ENCODE measurements at places on chromosomes 5 and 9.

- DNase-seq: peak; percentile 92
These were observed 59.1 kb downstream of the TNFSF15 start for GRCh38 chr9:114746591-114747346.

DNA sequence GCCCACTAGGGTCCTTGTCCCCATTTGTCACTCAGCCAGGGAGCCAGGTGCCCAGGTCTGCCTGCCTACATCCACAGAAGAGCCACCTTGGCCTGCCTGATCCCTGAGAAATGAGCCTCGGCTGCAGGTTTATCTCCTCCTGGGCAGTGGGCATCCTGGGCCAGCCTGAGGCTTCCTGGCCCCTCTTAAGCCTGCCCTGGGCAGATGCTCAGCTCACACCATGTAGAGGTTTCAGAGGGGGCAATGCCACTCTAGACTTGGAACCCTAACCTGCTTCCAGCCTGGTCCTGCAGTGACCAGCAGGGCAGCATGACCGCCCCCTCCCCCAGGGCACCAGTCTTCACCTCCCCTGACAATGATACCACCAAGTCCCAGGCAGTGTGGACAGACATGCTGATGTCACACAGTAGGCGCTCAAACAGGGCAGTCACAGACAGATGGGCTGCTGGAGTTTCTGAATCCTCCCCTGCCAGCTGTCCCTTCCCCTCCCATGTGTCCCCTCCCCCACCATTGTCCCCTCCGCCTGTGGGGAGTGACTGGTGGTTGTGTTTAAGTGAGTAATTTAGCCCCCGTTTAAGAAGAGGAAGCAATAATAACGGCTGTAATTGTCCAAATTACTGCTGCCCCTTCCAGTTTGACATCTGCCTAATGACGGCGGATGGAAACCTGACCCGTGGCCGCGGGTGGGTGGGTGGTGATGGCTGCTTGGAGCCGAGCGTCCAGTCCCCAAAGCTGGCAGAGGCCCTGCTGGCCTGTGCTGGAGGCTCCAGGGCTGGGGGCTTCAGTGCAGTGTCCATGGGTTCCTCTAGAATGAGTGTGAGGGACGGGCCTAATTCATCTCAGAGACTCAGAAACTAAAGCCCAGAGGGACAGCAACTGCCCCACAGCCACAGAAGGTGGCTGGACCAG lies 147.7 kb downstream of the BARX1 start:
- DNase-seq: no peak

GRCh38 chr5:129125819-129126218 lies 31.3 kb downstream of the ISOC1 start:
- no peak for DNase-seq

DNA sequence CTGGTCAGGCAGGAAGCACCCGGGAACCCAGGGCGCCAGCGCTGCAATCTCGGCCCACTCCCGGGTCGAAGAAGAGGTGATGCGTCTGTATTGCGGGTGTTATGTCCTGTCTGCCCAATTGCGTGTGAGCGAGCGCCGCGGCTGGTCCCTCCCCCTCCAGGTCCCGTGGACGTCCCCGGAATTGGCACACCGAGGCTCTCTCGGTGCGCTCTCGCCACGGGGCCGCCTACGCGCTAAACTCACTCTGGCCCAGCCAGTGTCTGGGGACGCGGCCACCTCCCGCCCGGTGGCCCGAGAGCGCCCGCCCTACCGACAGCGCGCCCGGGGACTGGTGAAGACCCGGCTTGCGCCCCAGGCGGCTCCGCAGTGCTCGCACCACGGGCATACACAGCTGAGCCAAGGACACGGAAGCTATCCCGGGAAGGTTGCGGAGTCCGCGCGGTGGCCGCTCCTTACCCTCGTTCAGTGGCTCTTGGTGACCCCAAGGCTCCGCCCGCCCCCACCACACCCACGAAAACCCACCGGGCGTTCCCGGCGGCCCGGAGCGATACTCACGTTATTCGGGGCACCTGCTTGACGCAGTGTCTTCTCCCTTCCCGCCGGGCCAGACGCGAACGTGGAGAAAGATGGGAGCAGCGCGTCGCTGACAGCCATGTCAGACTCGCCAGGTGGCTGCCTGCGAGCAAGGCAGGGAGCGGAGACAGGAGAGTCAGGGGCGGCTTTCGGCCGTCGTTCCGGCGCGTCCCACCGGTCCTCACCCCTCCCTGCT lies 1.0 kb downstream of the KLF4 start:
- DNase-seq: peak; percentile 83

DNA sequence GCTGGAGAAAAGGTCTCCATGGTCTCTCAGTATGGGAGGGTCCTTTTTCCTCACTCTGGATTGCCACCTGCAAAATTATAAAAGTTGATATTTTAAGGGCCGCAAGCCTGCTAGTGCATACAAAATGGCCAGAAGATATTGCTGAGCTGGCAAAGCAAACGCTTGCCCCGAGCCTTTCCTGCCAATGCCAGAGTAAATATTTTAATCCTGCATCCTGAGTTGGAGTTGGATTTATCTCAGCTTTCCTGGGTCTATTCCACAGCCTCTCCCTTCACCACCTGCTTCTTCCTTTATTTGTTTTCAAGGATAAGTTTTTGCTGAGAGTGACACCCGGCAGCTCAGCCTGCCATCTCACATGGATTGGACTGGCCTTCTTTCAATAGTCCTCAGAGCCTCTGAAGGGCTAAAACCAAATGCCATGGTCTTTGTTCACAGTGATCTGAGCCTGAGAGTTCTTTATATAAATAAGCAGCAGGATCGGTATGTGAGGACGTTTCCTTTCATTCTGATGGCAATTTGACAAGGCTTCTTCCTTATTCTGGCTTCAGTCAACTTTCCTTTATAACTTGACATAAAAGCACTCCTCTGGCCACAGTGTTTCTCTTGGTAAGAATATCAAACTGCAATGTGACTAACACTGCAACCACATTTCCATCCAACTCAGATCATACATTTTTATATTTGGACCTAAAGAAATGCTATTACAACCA lies 170.1 kb downstream of the ADAMTS12 start:
- peak; percentile 80 for DNase-seq

DNA sequence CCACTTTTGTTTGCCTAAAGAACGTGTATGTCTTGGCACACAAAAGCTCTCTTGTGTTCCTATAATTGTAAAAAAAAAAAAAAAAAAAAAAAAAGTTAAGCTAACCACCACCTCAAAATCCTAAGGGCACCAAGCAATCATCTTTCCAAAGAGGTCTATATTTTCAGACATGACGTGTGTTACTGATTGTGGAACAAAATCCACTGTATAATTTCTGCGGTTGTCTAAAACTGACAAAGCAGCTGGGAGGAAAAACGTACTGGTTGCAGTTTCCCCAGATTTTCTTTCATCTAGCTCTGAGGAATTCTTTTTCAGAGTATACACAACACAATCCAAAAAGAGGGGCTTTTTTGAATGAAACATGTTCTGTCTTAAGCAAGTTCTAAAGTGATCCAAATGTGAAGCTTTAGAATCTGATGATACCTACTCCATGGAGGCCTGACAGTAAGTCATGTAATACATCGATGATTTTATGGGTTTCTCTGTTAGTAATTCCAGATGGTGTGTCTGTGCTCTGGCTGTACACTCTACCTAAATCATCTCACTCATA lies 375.6 kb upstream of the NUDT12 start:
- peak; percentile 61 for DNase-seq

DNA sequence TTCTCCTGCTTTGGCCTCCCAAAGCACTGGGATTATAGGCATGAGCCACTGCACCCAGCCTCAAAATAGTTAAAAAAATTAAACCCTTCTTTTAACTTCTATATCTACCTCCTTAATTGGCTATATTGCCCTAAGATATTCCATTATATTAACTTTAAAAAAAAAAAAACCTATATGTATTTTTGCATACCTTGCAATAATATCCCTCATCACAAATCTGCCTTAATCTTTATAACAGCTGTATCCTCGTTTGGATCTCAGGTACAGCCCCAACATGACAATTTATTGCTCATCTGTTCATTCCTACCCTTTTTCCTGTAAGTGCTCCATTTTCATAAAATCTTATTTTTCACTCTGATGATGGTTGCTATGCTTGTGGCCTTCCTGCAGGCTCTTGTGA lies 12.7 kb downstream of the GNPDA1 start:
- DNase-seq: no peak

DNA sequence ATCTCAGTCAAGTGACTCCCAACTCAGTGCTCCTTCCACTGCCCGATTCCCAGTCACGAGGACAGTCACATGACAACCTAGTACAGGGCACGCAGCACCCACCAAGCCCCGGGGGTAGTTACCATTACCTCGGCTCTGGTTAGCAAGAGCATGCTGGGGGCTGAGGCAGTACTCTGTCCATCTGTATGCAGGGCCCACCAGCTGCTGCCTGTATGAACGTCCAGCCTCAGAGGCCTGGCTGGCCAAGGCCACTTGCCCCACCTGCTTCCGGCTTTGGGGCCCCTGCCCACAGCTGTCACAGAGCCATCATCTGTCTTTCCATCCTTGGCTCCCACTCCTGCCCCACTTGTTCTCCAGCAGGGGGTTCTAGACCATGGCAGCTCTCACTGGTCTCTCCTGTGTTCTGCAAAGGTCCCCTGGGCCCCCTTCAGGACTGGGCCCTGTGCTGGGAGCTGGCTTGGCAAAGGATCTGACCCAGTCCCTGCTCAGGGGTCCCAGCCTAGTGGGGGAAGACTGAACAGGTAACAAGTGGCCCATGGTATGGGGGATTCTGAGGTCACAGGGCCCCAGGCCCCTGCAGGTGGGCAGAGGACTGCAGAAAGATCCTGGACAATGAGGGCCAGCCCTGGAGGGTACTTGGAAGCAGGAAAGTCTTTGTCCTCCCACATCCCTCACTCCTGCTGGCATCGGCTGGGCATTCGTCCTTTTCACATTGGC lies 3.3 kb downstream of the RPL35 start:
- peak; percentile 70 for DNase-seq

Measured in muscle of leg (tissue), 16 donors.